ENCODE measurements at places on chromosomes 3 and 15.
A peak's percentile ranks its signal among the peaks of the same experiment; 100 is the strongest.

DNA sequence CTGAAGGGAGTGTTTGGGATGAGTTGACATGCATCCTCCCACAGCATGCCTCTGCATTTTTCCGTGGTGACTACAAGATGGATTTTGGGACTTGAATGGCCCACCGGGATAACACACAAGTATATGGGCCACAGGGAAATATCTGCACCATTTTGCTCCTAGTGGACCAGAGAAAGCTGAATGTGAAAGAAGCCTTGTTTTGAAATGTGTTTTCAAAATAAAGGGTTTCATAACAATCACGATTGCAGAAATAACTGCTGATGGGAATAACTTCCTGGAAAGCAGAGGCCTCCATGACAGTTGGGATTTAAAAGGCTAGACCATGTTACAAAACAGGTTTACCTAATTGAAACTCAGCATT lies 77.5 kb upstream of the PRR23C start:
- DNase-seq = no peak

GRCh38 chr15:57012556-57012955 lies 94.1 kb downstream of the TCF12 start:
- DNase-seq = no peak

GRCh38 chr3:42688487-42689420 lies 3.4 kb downstream of the KLHL40 start:
- no peak for DNase-seq

DNA sequence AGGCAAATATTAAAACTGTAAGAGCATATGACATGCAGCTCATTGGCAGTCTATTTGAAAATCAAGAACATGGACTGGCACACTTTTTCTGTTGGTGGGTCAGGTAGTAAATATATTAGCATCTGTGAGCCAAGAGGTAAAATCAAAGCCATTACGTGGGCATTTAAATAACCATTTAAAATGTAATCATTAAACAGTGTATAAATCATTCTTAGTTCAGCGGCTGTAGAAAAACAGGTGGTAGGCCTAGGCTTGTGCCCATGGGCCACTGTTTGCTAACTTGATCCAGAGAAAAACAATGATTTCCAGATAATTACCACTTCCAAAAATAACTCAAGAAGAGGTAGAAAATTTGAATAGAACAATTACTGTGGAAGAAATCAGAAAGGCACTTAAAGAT lies 105.1 kb downstream of the CHST2 start:
- no peak for DNase-seq

- no peak for DNase-seq
These were observed 566.8 kb downstream of the NTRK3 start for GRCh38 chr15:87689716-87690115.

- DNase-seq = peak; percentile 27
These were observed 678 bp downstream of the DOCK3 start for GRCh38 chr3:50675179-50676030.

DNA sequence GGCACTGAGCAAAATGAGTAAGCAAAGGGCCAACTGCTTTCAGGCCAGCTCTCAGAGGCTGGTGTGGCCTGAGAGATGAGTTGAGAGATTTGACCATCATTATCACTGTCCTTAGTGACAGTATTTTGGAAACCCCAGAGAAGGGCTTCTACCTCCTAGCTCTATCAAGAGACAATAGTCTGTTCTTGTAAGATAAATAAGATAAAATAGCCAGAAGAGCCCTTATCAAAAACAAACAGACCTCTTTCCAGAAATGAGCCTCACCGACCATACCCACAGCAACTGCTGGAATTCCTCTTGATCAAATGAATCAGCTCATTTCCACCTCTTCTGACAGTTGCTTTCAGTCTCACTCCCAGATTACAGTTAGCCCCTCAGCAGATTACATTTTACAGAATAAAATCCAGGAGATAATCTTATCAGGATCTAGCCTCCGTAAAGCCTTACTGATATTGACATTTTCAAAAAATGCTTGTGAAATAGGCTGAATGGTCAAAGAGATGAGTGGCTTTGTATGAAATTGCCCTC lies 4.5 kb downstream of the HDC start:
- DNase-seq = no peak

- no peak for DNase-seq
These were observed 253.0 kb upstream of the NSMCE3 start for GRCh38 chr15:29522373-29523276.

- no peak for DNase-seq
These were observed 33.8 kb downstream of the PIK3R4 start for GRCh38 chr3:130712718-130713423.

GRCh38 chr3:156236556-156237260 lies 116.3 kb downstream of the KCNAB1 start:
- DNase-seq = no peak

GRCh38 chr15:80419546-80419945 lies 15.4 kb downstream of the ARNT2 start:
- DNase-seq = no peak

DNA sequence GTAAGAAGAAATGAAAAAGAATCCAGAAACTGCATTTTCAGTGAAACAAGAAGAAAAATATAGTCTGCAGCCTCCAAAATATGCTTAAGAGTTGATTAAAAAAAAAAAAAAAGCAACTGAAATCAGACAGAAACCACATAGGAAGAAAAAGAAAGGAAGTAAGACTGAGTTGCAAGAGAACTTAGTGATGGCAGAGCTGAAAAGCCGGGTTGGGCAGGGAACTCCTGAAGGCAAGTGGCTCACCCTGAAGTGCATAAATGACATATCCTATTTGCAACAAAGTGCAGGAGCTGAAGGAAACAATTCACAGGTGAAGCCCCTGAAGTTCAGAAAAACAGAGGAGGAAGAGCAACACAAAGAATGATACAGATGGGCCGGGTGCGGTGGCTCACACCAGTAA lies 108.8 kb upstream of the SLC25A36 start:
- DNase-seq = no peak

DNA sequence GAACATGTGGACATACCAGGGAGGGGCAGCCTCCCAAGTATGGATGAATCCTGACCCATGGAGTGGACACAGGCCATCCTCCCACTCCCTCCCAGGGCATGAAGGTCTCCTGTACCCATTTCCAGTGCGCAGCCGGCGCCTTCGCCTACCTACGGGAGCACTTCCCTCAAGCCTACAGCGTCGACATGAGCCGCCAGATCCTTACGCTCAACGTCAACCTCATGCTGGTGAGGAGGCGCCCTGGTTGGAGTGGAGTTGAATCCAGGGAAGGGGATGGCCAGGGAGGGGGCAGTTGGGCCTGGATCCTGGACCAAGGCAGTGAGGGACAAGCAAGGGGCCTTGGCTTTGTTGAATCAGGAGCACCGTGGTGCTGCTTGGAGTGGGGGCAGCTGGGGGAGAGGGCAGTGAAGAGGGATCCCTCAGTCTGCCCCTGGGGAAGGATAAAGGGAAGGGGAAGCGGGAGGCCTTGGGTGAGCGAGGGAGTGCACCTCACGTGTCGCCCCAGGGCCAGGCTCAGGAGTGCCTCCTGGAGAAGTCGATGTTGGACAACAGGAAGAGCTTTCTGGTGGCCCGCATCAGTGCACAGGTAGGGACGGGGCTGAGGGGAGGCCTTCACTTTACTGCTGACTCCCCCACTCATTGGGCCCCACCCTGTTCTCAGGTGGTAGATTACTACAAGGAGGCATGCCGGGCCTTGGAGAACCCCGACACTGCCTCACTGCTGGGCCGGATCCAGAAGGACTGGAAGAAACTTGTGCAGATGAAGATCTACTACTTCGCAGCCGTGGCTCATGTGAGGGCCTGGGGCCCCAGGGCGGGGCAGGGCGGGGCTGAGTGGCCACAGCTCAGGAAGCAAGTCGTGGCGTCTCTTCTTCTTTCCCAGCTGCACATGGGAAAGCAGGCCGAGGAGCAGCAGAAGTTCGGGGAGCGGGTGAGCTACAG lies 25.3 kb downstream of the PTPN23 start:
- DNase-seq = no peak

DNA sequence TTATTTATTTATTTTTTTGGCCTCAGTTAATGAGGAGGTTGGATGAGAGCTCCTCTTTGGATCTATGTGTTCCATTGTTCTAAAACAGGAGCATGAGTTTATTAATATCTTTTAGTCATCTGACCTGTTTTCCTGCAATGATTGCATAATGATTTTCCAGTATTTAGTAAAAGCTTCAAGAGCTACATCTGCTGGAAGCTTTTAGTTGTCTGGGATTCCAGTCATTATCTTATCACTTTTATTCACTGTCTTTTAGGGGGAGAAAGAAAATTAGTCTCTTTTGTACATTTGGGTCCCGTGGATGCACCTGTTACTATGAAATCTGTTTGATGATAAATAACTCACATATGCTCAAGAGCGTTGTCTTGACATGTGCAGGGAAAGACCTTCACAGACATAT lies 1270.0 kb downstream of the ROBO1 start:
- no peak for DNase-seq

DNA sequence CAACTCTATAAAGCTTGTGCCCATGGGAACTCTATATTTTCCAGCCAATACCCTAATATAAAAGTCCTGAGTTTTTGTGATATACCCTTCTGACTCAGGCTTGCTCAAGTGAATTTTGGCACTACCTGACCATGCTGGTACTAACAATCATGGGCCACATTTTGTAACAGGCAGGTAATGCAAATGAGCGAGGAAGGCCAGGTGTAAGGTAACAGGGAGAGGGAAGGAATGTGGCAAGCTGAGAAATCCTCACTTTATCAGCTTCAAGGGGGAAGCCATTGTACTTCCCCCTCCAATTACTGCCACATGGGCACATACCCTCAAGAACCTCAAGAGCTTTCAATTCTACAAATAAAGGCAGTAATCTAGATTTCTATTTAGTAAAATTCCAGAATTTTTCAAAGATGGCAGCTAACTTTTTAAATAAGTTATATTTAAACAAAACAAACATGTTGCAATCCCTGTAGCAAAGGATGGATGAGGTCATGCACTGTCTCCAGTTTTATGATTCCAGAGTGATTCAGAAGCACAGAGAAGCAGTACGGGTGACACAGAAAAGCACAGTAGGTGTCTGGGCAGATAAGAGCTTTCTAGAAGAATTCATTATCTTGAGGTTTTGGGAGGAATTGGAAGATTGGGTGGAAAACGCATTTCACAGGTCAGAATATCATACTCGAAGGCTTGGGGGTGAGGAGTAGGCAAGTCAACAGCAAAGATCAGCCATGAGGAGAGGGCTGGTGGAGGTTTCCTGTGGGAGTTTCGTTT lies 87.6 kb downstream of the FOXP1 start:
- no peak for DNase-seq

DNA sequence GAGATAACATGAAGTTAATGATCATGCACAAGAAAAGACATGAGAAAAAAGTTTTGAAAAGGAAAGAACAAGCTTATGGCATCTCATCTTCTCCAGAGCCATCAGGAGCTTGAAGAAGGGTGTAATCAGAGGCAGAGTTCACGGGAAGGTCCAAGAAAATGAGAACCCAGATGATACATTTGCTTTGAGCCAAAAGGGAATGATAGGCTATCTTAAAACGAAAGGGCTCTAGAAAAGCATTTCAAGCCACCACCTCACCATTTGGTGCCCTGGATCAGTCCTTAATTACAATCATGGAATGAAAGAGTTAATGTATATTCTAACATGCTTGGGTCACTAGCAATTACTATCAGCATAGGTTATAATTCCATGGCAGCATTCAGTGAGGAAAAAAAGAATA lies 781.8 kb downstream of the ROBO1 start:
- no peak for DNase-seq

DNA sequence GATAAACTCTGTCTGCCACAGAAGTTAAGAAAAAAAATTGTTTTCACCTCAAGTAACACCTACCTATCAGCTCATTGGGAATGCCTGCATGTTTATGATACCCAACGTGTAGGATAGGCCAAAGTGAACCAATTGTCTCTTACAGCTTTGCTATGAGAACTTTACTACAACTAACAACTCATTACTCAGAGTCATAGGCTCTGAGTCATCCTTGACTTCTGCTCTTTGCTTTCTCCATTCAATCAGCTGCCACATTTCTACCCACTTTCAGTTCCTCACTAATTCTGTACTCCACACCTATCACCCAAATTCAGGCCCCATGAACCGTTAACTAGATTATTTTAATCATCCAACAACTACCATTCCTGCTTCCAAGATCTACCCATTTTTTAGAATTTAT lies 843.9 kb downstream of the TUSC7 start:
- DNase-seq = no peak

- no peak for DNase-seq
These were observed 94.0 kb downstream of the OCA2 start for GRCh38 chr15:28005004-28005527.

GRCh38 chr15:57235873-57236272 lies 140.4 kb upstream of the CGNL1 start:
- DNase-seq = peak; percentile 73

DNA sequence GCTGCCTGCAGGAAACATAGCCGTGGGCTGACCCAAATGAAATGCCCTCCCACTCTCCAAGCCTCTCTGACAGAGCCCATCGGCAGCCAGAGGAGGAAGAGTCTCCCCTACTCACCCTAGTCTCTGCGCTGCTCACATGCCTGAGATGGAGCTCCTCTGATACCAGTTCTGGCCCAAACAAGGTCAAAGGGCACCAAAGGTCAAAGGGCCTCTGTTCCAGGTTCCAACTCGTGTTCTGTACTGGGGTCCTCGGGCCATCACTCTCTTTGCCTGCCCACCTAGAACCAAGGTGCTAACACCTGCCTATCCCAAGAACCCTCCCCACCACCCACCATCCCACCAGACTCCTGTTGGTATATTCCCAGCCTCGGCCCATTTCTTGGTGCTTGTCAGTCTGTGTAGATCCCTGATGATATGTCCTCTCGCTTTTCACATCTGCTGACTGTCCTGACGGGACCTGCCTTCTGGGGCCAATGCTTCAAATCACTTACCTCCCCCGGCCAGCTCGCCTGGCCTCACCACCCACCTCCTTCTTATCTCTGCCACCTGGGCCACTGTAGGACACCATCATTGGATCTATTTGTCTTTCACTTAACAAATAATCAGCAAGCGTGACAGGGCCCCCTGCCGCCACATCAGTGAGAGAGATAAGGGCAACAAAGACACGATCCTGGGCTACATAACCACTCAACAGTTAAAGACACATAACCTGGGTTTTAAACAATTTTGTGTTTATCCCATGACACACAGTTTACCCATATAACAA lies 90.4 kb downstream of the SRGAP3 start:
- DNase-seq = no peak

- DNase-seq = no peak
These were observed 98.2 kb upstream of the TJP1 start for GRCh38 chr15:29920515-29920914.

- DNase-seq = no peak
These were observed 4.7 kb upstream of the MAP2K5 start for GRCh38 chr15:67537771-67538170.

- DNase-seq = peak; percentile 1
These were observed 9.5 kb downstream of the MYL3 start for GRCh38 chr3:46853441-46854415.

Measured in BE2C (cell line).